ENCODE measurements at places on chromosomes 4 and X. TPM values are rescaled to one million over a fixed set of nuclear protein-coding genes. Genes with fewer than 3 reads are reported as not detected.

GRCh38 chr4:2285613-2286381, 23.9 kb upstream of the MXD4 start:
- DNase-seq: peak; percentile 11

- DNase-seq: no peak
Observed at GRCh38 chrX:129144172-129145038, 378.9 kb downstream of the SMARCA1 start.

Gene EVC2
- 1.4 TPM for total RNA-seq

DNA sequence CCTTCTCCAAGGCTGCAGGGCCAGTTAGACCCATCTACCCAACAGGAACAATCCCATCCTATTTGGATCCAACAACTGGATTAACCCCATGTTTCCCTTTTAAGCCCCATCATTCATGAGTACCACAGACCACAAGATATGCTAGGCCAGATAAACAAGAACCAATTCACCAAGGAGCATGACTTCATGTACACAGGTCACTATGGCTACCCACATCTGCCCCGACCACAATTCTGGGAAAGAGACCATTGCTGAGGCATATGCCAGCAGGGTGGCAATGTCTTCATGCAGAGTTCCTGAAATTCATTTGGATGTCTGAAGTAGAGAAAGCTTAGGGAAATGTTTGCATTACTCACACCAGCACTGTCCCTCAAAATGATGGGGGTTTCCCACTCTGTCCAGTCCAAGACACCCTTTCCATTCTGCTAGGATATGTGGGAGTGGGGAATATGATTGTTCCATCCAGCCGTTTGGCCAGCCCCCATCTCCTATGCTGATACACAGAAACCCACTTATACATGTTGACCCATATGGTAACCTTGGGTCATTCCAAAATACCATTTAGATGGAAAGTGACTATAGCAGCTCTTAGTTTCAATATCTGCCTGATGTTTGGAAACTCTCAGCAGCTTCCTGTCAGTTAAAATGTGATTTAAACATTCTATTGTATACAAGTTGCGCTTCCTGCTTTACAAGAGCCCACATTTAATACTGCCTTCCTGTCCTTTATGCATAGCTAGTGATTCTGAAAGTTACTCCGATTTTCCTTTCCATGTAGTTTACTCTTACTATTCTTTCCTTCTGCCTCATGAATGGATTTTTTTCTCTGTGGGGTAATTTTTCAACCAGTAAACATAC, 129.0 kb downstream of the AMMECR1 start:
- no peak for DNase-seq

- no peak for DNase-seq
Observed at GRCh38 chr4:122766950-122767349, 34.4 kb downstream of the BBS12 start.

GRCh38 chr4:138263247-138263816, 21.2 kb upstream of the SLC7A11 start:
- no peak for DNase-seq

Data from left ventricle myocardium inferior (tissue), 1 donor.